ENCODE measurements at places on chromosomes 4 and X.

DNA sequence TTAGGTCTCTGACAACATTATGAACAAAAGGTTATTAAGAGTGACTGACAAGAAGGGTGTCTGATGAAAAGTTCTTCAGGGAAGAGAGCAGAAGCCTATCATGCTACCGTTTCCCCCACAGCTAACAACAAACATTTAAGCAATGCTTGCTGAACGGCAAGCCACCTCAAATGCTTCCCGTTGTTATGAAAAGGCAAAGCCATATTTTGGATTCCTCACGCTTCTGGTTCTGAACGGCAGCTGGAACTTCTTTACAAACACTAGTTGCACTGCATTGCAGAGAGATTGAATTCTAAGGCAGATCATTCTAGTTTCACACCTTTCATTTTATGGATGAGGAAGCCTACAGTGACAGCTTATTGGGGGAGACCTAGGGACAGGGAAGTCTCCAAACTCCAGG is 48.6 kb upstream of the NAP1L5 start:
- DNase-seq: no peak

DNA sequence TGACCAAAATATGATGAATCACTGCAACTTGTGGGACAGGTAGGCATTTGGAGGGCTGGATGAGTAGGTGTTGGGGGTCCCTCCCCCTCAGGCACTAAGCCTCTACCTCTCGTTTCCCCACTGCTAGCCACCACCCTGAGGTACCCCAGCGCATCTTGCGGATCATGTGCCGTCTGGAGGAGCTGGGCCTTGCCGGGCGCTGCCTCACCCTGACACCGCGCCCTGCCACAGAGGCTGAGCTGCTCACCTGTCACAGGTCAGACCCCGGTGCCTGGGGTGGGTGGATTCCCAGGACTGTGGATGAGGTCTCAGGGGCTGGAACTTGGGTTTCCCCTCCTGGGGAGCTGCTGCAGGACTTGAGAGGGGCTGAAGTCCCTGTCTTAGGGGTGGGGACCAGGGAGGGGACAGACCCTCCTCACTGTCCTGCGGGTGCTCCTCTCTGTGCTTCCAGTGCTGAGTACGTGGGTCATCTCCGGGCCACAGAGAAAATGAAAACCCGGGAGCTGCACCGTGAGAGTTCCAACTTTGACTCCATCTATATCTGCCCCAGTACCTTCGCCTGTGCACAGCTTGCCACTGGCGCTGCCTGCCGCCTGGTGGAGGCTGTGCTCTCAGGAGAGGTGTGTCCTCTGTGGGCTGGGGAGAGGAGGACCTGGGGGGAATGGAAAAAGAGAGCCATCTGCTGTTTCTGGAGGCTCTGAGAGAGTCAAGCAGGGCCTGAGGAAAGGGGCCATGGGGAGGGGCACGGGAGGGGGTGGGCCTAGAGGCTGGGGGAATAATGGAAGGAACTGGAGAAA is 10.1 kb upstream of the ERAS start:
- DNase-seq: no peak

GRCh38 chrX:53714580-53715345 is 28.2 kb upstream of the HUWE1 start:
- DNase-seq: no peak

- DNase-seq: no peak
Measured at GRCh38 chrX:1465286-1466231, 12.8 kb upstream of the ASMTL start.

DNA sequence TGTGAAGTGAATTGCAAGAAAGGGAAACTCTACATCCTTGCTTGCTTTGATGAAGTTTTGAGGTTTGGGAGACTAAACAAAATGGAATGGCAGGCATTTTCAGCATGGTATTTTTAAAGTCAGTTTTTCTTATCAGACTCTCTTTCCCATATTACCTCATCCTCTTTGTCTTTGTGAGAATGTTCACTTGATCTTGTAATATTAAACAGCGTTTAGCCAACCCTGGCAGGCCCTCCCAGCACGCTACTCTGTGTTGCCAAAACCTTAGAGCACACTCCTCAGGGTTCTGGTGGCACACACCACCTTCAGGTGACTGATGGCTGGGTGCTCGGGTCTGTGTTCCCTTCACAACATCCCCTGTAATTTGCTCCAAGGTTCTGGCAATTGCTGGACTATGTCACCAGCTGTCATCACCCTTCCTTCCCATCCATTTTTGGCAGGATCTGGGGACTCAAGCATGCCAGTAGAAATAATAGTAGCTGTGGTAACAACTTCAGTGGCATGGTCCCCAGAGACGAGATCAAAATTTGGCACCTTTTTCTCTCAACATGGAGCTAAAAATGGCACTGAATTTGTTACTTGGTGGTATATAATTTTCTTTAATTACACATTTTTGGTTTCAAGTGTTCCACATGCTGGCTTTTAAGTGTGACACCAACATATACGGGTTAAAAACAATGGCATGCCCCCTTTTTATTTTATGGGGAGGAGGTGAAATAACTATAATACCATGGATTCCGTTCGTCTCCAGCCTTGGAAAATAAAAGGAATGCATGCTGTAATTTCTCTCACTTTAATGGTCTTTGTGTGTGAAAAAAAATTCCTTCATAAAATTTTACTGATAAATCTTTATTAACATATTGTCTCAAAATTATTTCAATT is 273.1 kb downstream of the DCTD start:
- no peak for DNase-seq

- no peak for DNase-seq
Measured at GRCh38 chr4:6910960-6911874, 1.6 kb downstream of the TBC1D14 start.

GRCh38 chrX:16892504-16893362 is 22.6 kb upstream of the RBBP7 start:
- no peak for DNase-seq

Measured in anterior cingulate cortex (tissue), 58 donors.